ENCODE measurements at places on chromosomes 12 and 14. TPM values are rescaled to one million over a fixed set of nuclear protein-coding genes. Genes with fewer than 3 reads are reported as not detected.

DNA sequence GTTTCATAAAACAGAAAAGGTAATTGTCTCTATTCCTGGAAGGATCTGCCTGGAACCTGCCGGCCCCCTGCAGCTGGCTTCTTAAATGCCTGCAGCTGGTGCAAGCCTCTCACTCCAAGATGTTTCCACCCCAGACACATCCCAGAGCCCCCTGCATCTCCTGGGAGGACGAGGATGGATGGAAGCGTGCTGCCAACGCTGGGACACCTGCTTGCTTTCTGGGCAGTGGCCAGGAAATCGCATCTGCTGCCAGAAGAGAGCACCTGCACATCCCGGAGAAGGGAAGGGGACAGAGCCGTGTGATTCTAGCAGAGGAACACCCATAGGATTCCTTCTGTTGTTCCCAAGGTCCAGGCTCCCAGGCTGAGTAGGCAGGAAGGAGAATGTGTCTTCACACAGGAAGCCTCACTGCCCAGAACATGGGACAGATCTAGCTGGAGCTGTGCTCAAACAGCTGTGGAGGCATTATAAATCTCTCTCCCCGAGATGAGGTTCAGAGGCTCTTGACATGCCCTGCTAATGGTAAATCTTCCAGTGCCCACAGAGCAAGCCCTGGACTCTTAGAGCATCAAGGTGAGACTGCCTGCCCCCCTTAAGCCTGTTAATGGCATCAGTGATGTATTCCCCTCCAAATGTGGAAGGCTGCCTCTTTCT, 138.8 kb upstream of the MAP1LC3B2 start:
- no peak for DNase-seq

KRT80 gene
- total RNA-seq: not detected

- no peak for DNase-seq
These were observed 3.7 kb upstream of the FERMT2 start for GRCh38 chr14:52954346-52955214.

DNA sequence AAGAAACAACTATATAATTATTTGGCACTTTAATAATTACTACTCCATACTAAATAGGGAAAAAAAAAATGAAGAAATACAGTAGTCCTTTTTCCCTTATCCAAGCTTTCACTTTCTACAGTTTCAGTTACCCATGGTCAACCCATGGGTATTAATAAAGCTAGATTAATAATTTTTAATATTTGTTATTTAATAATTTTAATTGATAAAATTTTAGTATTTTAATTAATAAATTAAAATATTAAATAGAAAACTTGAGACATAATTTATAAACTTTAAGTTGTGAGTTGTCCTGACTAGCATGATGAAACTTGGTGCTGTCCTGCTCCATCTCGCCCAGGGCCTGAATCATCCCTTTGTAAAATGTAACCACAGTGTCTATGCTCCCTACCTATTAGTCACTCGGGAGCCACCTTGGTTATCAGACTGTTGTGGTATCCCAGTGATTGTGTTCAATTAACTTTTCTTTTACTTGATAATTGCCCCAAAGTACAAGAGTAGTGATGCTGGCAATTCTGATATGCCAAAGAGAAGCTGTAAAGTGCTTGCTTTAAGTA, 71.8 kb downstream of the PAWR start:
- DNase-seq: no peak

FBLN5 gene
- total RNA-seq: 6.1 TPM

RNASE7 gene
- not detected for total RNA-seq

- DNase-seq: no peak
These were observed 48.0 kb upstream of the TRAF3 start for GRCh38 chr14:102729268-102729667.

GRCh38 chr14:22976620-22977433, 5.5 kb downstream of the AJUBA start:
- DNase-seq: no peak

TMEM119 gene
- total RNA-seq: 1.1 TPM

- DNase-seq: no peak
These were observed 8.6 kb downstream of the TC2N start for GRCh38 chr14:91858536-91859275.

DNA sequence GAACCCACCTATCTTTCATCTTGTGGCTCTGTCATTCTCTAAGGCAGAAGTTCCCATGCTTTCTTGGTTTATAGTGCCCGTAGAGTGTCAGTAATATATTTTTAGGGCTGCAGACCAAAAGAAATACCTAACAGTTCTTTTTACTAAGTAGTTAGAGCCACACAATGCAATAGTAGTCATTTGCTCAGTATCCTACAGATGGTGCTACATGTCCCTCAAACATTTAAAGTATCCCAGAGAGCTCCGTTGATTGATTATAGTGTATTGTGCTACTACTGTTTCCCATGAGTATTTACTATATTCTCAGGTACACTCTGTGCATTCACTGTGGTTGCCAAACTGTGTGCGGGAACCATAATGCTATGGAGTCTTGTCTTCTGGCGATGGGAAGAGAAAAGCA, 4.7 kb upstream of the PLBD1 start:
- no peak for DNase-seq

- no peak for DNase-seq
These were observed 30.9 kb downstream of the CLMN start for GRCh38 chr14:95288672-95289322.

SERPINA12 gene
- not detected for total RNA-seq

PLEKHD1 gene
- total RNA-seq: 1.3 TPM

DNA sequence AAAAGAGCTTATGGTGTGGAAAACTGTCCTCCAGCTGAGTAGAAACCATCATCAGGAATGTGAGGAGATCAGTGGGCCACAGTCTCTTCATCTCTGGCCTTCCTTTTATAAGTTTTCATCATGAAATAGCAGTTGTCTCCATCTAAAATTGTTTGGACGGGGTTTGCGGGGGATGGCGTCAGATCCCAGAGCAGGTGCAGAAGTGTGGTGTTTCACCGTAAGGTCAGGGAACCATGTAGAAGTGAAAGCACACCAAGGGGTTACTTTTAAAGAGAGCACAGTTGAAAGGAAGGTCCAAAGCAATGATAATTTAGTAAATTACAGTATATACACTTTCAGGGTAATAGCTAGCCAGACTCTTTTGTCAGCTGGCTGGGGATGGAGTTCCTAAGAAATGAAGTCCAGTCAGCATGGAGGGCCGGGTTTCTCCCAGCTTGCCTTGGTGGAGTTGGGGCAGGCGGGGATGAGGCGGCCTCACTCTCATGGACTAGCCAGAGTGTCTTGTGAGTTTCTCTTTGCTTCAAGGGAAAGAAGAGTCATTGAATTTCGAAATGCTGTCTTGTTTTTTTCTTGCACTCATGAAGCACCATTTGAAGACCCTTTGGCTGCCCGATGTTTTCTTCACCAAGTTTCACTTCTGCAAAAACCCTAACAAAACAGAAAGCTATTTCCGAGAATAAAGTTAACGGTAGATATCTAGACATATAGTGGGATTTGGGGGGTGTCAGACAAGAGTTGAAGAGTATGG, 100.6 kb downstream of the ETV6 start:
- DNase-seq: no peak

DNA sequence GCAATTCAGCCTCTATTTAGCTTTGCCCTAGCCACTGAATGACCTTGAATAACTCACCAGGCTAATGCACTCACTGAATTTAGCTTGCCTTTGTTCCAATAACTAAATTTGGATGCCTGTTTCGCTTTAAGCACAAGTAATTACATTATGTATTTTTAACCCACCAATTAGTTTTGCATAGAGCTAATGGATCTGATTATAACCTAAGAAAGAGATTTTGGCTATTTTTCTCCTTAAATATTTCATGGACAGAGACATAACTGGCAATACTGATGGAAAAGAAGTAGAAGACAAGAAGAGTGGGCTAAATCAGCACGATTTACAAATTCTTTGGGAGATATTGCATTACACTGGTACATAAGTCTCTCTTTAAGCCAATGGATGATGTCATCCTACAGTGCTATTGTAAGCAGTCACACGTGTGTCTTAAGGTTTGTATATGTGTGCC, 85.7 kb downstream of the AKAP6 start:
- DNase-seq: no peak

TMEM233 gene
- not detected for total RNA-seq

GRCh38 chr12:57188090-57188425, 28.5 kb upstream of the NXPH4 start:
- DNase-seq: no peak

KRT73 gene
- total RNA-seq: not detected

- no peak for DNase-seq
These were observed 32.3 kb upstream of the OR10A7 start for GRCh38 chr12:55188573-55188972.

GRCh38 chr12:18008642-18009041, 81.4 kb downstream of the RERGL start:
- DNase-seq: no peak

DNA sequence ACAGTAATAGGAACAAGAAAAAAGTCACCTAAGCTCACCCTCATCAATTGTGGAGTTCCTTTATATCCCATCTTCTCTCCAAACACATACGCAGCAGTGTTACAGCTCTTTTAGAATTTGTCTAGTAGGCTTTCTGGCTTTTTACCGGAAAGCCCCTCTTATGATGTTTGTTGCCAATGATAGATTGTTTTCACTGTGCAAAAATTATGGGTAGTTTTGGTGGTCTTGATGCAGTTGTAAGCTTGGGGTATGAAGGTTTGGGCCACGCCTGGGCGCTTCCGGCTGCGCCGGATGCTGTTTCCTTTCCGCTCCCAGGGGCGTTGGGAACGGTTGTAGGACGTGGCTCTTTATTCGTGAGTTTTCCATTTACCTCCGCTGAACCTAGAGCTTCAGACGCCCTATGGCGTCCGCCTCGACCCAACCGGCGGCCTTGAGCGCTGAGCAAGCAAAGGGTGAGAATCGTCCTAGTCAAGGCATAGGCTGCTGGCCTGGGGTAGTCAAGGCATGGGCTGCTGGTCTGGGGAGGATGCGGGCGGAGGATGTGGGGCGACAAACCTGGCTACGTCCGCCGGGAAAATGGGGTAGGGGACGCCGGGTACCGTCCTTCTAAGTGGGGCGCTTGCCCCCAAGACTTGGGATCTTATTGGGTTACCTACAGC, at the start of the genes C12orf57 and RNU7-1:
TSS of gene C12orf57 (plus strand) at position 301 of the 659 bp plus-strand sequence. CDS start at position 401, 100 bp downstream.
TSS of gene RNU7-1 (plus strand) at position 95 of the 659 bp plus-strand sequence.
- DNase-seq: peak; percentile 84

CLEC2D gene
- total RNA-seq: 11.4 TPM

DNA sequence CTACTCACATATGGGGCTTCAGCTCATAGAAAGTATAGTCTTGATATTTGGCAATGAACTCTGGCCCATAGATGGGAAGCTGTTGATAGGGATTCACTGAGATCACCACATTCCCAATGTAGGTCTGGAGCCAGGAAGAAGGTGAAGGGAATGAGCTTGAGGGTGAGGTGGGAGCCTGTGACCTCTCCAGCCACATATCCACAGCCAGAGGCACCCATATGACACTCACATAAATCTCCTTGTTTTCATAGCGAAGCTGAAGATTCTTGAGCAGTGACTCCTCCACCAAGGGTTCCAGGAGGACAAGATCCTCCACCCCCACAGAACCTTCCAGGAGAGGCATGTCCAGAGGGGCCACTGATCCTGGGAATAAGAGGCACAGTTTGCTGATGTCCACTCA, 1.9 kb downstream of the MYO1A start:
- no peak for DNase-seq

GRCh38 chr12:9697619-9698018, 28.1 kb downstream of the CLEC2D start:
- no peak for DNase-seq

GRCh38 chr12:32821710-32822109, 66.0 kb upstream of the YARS2 start:
- DNase-seq: no peak

DNA sequence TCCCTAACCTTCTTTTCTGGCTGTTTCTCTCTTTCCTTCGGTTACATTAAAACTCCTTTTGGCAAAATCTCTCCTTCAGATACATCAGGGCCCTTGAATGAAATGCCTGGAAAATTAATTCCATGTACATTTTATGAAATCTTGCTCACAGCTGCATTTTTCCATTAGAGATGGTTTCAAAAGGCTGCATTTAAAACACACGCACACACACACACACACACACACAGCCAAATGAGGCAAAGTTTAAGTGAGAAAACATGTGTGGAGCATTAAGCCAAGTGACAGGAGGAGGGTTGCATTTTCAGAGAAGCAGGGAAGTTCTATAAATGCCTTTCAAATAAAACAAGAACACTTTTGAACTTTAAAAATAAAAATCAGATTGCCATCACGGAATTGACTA, 216.4 kb downstream of the LRIG3 start:
- no peak for DNase-seq

- DNase-seq: no peak
These were observed 29.1 kb downstream of the LRRK2 start for GRCh38 chr12:40253936-40254335.

DNA sequence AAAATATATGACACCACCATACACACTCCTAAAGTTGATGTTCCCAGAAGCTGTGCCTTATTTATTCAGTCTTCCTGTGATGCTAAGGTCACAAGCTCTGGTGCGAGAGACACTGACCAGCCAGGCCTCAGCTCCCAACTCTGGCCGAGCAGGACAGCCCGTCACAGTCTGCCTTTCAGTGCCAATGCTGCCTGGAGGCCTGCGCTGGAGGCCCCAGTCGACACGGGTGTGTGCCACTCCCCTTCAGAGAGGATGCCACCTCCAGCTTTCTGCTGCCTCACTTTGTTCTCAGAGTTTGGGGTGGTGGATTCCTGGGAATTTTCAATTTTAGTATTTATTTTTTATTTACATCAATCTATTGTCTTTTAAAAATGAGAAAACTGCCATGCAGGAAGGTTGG, 7.3 kb upstream of the PAPLN start:
- DNase-seq: no peak

GRCh38 chr14:79542121-79542520, 669.2 kb downstream of the DIO2 start:
- no peak for DNase-seq

BBS10 gene
- total RNA-seq: 28.6 TPM

FAM186B gene
- 0.18 TPM for total RNA-seq
